ENCODE measurements at places on chromosomes 16 and 17.

DNA sequence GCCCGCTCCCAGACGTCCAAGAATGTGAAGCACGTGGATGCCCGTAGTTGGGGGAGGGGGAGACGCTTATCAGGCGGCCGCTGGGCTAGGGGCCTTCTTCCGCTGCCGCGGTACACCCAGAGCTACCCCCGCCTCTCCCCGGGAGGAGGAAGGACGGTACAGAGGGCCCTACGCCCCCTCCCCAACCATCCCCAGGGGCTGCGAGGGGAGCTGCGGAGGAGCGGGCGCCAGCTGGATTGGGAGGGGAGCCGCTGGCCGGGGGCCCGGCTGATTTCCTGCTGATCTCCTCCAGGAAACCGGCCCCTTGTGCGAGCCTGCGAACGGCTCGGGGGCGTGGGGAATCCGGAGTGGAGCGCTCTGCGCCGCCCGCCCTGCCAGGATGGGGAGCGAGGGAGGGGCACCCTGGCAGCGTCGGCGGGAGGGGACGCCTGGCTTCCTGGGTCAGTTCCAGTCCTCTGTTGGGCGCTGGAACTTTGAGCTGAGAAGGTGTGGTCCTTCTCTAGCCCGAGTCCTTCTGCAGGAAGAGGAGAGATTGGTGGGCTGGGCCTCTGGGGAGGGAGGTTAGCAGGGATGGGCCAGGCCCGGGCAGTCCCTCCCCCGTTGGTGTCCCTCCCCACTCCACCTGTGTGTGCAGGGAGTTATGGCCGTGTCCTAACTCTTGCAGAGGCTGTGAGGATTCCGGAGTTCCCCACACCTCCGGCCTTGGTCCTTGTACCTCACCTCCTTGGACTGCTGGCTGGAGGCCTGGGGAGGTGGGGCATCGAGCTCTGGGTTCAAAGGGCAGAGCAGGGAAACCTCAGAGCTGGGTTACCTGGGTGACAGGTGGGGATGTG lies 19.2 kb downstream of the GJD3 start:
- no peak for DNase-seq

DNA sequence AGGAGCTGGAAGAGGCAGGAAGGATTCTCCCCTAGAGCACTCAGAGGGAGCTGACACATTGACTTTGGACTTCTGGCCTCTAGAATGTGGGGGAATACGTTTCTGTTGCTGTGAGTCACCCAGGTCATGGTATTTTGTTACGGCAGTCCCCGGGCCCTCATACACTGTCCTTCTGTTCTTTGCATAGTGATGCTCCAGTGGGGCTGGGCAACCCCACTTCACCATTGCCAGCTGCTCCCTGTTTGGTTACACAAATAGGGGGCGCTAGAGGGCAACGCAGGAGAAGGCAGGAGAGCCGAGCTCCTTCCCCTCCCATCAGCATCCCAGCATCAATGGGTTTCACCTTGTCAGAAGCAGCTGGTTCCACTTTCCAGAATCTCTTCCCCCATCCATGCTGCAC lies 257.7 kb upstream of the FOXF1 start:
- DNase-seq = no peak

DNA sequence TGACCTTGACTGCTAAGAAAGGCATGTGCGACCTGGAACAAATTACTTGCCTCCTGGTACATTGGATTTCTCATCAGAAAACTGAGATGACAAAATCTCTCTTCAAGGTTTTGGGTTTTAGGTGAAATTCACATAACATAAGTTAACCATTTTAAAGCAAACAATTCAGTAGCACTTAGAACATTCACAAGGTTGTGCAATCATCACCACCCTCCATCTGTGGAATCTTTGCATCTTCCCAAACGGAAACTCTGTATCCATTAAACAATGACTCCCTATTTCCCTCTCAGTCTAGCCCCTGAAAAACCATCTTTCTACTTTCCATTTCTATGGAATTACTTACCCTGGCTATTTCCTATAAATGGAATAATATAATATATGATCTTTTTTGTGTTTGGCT lies 42.2 kb upstream of the BRD7 start:
- no peak for DNase-seq

DNA sequence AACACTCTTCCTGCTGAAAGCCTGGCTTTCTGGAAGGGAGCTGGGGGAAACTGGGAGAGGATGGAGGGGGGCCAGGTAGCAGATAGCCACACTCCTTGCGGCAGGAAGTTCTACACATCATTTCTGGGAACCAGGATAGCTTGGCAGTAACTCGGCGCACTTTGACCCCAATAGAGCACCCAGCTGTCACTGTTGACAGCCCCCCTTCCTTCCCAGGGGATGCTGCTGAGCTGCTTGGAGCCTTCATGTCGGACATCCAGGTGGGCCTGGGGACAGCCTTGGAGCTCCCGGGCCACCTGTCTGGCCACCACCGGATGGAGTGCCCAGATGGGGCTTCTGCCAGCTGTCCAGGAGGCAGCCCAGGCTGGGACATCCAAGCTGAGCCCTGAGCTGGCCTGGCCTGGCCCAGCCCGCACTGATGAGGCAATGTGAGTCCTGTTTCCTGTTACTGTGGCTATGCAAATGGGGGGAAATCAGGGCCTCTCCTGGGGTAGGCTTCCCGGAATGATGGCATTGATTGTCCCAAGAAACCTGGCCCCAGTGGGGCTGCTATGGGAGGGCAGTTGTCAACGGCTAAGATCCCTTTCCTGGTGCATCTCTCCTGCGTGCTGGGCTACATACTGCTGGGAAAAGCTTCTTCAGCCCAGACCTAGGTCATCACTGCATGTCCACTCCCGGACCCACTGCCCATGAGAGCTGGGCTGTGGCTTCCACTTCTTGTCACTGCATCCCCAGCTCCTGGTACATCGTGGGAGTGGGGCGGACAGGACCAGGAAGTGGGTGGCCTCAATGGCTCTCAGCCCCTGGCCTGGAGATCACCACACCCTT lies 50.0 kb downstream of the SOCS1 start:
- DNase-seq = no peak

- no peak for DNase-seq
Observed at GRCh38 chr16:25311950-25312349, 54.3 kb upstream of the ZKSCAN2 start.

DNA sequence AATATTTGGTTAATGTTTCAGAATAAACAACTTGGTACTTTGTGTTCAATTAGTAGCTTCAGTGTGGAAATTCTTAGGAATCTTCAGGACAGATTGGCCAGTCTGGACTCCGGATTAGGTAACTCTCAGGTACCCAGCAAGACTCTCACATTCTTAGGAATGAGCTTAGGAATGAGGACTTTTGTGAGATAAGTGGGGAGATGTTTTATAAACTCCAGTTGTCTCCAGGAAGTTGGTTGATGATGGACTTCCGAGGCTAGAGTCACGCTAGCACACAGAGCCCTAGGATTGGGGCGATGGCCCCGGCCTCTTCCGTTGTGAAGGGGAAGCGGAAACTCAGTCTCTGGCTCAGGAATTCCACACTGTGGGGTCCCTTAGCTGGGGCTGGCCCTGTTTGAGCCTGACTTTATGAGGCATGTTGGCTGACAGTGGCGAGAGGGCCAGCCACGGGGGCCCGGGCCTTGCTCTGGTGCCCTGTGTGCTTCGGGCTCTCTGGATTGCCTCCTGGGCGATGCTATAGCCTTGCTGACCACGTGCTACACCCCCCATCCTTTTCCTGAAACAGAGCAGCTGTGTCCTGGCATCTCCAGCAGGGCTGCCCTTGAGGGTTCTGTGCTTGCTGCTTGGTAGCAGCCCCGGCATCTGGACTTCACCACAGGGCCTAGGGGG lies 32.4 kb downstream of the RAB11FIP3 start:
- no peak for DNase-seq

DNA sequence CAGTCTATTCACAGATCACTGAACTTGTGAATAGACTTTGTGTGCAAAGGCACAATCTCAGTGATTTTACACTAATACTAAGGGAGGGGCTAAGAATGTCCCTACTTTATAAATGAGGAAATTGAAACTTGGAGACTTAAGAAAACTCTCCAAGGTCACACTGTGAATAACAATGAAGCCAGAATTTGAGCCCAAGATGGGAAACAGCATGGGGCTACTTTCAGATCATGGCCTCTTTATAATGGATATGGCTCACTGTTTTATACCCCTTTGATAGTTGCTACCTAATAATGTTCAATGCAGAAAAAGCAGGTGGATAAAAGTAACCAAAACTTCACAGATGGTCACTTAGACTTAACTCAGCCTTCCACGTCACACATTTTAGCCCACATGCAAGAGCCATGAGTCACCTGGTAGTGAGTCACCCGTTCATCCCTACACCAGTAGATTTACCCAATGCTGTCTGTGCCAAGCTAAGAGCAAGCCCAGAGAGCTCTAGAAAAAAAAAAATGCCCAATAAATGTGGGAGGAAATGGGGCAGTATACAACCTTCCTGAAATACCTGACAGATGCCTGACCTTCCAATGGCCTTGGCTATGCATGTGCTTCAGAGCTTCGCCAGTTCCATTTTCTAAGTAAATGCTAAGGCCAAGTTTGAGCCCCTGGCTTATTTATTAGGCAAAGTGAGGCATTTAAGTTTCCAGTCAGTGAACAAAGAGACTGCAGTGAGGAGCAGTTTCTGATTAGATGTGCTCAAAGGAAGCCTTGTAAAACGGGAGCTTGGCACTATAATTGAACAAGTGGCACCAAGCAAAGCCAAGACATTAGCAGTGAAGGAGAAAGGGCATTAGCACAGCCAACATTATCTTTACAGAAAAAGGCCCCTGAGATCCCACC lies 219.7 kb downstream of the TMEM114 start:
- no peak for DNase-seq

GRCh38 chr16:28495098-28495793 lies 803 bp downstream of the APOBR start:
- DNase-seq = no peak

GRCh38 chr16:85387171-85387507 lies 226.0 kb upstream of the GSE1 start:
- no peak for DNase-seq

DNA sequence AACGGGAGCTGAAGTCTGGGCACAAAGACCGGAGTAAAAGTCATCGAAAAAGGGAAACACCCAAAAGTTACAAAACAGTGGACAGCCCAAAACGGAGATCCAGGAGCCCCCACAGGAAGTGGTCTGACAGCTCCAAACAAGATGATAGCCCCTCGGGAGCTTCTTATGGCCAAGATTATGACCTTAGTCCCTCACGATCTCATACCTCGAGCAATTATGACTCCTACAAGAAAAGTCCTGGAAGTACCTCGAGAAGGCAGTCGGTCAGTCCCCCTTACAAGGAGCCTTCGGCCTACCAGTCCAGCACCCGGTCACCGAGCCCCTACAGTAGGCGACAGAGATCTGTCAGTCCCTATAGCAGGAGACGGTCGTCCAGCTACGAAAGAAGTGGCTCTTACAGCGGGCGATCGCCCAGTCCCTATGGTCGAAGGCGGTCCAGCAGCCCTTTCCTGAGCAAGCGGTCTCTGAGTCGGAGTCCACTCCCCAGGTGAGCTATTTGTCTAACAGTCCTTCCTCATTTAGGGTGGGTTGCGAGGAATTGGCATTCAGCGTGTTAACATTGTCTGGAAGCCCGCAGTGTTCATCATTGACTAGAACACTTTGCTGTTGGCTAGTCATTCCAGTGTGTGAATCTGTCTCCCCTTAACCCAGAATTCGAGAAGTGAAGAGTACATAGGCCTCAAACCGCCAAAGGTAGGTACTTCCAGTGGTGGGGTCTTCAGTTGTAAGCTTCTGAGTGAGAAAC lies 1.5 kb downstream of the CDK12 start:
- no peak for DNase-seq

DNA sequence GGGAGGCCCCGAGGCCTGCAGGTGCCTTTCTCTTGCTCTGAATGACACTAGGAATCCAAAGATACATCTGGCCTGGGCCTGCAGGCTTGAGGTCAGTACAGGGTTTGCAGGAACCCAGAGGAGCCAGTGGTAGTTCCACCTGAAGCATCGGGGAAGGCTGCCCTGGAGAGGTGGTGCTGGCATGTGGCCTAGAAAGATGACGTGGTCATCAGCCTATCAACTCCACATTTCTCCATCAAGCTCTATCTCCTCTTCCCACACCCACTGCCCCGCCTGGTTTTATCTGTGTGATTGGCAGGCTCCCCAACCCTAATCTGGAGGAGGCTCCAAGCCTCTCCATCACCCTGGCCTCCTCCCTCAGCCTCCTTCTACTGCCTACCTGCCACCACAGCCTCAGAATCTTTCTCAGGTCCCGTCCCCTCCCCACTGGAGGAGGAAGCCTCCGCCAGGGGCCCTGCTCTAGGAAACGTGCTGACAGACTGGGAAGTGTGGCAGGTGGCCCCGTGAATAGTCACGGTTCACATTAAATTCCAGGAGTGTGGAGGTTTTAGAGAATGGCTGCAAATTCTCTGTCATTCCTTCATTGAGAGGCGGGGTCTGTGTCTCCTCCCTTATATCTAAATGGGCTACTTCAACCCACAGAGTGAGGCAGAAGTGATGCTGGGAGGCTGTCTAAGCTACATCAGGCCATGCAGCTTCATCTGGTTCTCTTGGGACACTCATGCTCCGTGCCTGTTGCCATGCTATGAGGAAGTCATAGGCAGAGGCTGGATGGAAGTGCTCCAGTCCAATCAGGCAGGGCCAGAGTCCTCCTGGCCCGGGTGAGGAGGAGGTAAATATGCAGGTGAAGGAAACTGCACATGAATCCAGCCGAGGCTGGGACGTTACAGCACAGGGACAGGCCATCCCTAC lies 11.4 kb upstream of the MAP2K3 start:
- no peak for DNase-seq

DNA sequence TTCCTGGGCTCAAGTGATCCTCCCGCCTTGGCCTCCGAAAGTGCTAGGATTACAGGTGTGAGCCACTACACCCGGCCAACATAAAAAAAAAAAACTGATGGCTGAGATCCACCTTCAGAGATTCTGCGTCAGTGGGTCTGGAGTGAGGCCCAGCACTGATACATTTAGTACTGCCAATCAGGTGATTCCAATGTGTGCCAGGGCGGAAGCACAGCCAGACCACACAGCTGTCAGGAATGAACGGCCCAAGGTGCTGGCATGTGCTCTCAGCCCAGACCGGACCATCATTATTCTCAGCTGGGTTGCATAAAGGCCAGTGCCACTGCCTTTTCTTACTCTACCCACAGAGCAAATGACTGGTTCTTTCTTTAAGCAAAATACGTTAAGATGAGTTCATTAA lies 1.2 kb upstream of the BCO1 start:
- DNase-seq = no peak

GRCh38 chr17:73142872-73143381 lies 21.9 kb upstream of the SSTR2 start:
- no peak for DNase-seq

DNA sequence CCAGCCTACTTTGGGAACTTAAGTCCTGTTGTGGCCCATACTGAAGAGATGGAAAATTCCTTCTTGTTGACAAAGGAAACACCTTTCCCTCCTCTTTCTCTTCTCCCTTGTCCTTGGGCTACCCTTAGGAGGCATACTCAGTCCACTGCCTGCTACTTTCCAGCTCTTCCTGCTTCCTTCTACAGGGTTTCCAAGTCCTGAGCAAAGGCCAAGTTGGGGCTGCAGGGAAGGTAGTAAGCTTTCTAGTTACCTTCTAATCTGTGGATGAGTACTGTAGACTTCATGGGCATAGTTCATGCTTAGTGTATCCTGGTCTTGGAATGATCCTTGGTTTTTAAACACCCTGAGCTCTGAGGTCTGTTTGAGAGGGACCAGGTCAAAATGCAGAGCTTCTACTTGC lies 299.2 kb upstream of the MAF start:
- no peak for DNase-seq

GRCh38 chr17:74608511-74608910 lies 15.0 kb downstream of the CD300E start:
- DNase-seq = no peak

Data from stimulated activated CD4-positive, alpha-beta T cell treated with anti-CD3 and anti-CD28 coated beads, Interleukin-15, amount 100 ng/mL, for 1 hour (primary cell).